ENCODE measurements at places on chromosomes 11 and 22.

- no peaks in the 10 kb centered on the region for H3K36me3 ChIP-seq
- H3K4me3 ChIP-seq = no peak overlapping the region
- H3K4me1 ChIP-seq = no peaks in the 10 kb centered on the region
Observed at GRCh38 chr11:8375460-8375859, 111.8 kb upstream of the LMO1 start.

GRCh38 chr11:26827567-26828081 lies 105.8 kb upstream of the SLC5A12 start:
- H3K36me3 ChIP-seq = no peaks in the 10 kb centered on the region
- no peak overlapping the region for H3K27ac ChIP-seq
- no peaks in the 10 kb centered on the region for H3K4me1 ChIP-seq
- no peak overlapping the region for H3K4me3 ChIP-seq
- no peak for DNase-seq
- no peaks in the 10 kb centered on the region for H3K27me3 ChIP-seq

DNA sequence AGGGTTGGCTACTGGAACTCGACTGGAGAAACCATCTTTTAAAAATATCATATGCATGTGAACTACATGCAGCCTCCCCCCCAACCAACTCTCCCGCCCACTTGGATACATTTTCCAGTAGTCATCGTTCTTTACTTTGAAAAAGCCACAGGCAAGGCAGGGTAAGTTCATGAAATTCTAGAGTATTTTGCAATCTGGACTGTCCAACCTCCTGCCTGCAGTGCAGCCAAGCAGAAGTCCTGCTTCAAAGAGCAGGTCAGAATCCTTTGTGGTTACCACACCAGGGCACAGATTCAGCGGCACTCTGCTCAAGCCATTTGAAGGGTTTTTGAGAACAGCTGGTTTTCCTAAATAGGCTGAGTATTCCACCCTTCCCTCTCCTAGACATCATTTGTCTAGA lies 12.1 kb downstream of the ELF5 start:
- no peak overlapping the region for H3K4me3 ChIP-seq
- H3K27me3 ChIP-seq = peaks cover 16% of the 10 kb centered on the region
- no peaks in the 10 kb centered on the region for H3K4me1 ChIP-seq

GRCh38 chr11:76639621-76640020 lies 30.9 kb downstream of the LRRC32 start:
- H3K27ac ChIP-seq = no peak overlapping the region
- H3K27me3 ChIP-seq = no peaks in the 10 kb centered on the region

DNA sequence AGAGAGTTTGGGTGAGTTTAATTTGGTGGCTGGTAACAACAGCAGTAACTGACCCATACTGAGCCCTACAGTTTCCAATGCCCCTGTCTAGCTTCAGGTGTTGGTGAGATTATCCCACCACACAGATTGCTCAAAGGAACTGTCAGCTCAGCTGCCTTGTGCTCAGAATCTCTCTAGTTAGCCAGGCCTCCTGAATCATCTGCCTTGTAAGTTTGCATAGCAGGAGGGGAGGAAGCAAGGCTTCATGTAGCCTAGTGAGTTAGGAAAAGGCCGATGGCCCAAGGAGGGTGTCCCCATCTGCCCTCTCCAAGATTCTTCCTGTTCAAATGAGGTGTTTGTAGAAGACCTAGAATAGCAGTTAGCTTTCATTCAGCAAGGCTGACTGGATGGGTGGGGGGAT lies 74.3 kb downstream of the MICAL2 start:
- H3K36me3 ChIP-seq = no peaks in the 10 kb centered on the region
- peaks cover 87% of the 10 kb centered on the region for H3K4me1 ChIP-seq
- peak overlapping the region; percentile 78 for H3K27ac ChIP-seq

DNA sequence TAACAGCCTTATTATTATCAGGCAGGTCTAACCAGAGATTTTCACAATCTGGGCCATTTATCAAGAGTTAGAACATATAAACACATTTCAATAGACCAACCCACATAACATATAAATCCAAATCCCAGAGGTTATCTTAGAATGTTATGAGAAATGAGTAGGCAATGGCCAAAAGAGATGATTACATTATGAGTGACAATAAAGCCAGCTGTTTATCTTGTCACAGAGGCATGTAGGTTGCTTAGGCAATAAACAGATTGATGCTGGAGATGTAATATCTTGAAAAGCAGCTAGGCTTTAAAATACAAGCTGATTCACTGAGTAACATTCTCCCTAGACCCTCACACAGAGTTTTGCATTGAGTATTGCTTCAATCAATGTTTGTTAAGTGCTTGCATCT lies 148.5 kb upstream of the SESN3 start:
- no peak overlapping the region for H3K4me3 ChIP-seq
- H3K4me1 ChIP-seq = no peaks in the 10 kb centered on the region
- no peaks in the 10 kb centered on the region for H3K36me3 ChIP-seq
- no peak overlapping the region for H3K27ac ChIP-seq

- no peak overlapping the region for H3K4me3 ChIP-seq
- no peaks in the 10 kb centered on the region for H3K36me3 ChIP-seq
- peak; percentile 64 for DNase-seq
- H3K27me3 ChIP-seq = no peaks in the 10 kb centered on the region
Observed at GRCh38 chr11:61908730-61909316, 8.5 kb downstream of the RAB3IL1 start.

- H3K4me1 ChIP-seq = peaks cover 7% of the 10 kb centered on the region
- H3K4me3 ChIP-seq = no peak overlapping the region
- DNase-seq = no peak
- no peak overlapping the region for H3K27ac ChIP-seq
Observed at GRCh38 chr11:34203377-34203871, 98.0 kb downstream of the NAT10 start.

GRCh38 chr11:133339495-133340140 lies 192.7 kb downstream of the OPCML start:
- no peak overlapping the region for H3K4me3 ChIP-seq
- no peak for DNase-seq
- H3K27me3 ChIP-seq = no peaks in the 10 kb centered on the region
- H3K27ac ChIP-seq = no peak overlapping the region

- DNase-seq = no peak
- H3K36me3 ChIP-seq = no peaks in the 10 kb centered on the region
- peak overlapping the region; percentile 56 for H3K27ac ChIP-seq
- H3K27me3 ChIP-seq = peaks cover 18% of the 10 kb centered on the region
- no peak overlapping the region for H3K4me3 ChIP-seq
- H3K4me1 ChIP-seq = no peaks in the 10 kb centered on the region
Observed at GRCh38 chr11:61516191-61516590, 7.6 kb downstream of the LRRC10B start.

DNA sequence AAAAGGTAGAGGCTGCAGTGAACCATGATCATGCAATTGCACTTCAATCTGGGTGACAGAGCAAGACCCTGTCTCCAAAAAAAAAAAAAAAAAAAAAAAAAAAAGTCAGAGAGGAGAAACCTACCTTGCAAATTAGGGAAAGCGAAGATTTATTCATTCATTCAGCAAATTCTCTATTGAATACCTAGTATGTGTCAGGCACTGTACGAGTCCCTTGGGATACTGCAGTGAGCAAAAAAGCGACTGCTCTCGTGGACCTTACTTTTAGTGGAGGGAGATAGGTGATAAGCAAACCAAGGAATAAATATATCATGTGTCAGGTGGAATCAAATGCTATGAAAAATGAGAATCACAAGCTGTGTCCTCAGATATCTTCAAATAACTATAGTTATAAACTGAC lies 101.3 kb downstream of the STIM1 start:
- H3K36me3 ChIP-seq = no peaks in the 10 kb centered on the region
- no peak overlapping the region for H3K27ac ChIP-seq
- H3K27me3 ChIP-seq = no peaks in the 10 kb centered on the region
- H3K4me3 ChIP-seq = no peak overlapping the region
- peaks cover 24% of the 10 kb centered on the region for H3K4me1 ChIP-seq
- no peak for DNase-seq

- H3K4me1 ChIP-seq = peaks cover 46% of the 10 kb centered on the region
- H3K36me3 ChIP-seq = no peaks in the 10 kb centered on the region
- no peaks in the 10 kb centered on the region for H3K27me3 ChIP-seq
- H3K27ac ChIP-seq = no peak overlapping the region
- H3K4me3 ChIP-seq = no peak overlapping the region
Observed at GRCh38 chr11:64890522-64890939, 12.1 kb upstream of the EHD1 start.

DNA sequence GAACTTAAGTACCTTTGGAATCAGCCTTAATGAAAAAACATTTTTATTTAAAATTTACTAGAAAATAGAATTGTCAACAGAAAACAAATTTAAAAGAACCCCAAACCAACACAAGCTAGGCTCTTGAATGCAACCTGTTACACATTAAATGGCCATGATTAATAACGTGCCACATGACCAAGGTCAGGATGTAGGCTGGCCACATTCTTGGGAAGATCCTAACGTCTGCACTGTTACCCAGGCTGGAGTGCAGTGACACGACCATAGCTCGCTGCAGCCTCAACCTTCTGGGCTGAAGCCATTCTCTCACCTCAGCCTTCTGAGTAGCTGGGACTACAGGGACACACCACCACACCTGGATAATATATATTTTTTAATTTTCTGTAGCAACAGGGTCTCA lies 126.4 kb upstream of the APOA1 start:
- no peak overlapping the region for H3K4me3 ChIP-seq
- H3K36me3 ChIP-seq = no peaks in the 10 kb centered on the region
- H3K27ac ChIP-seq = no peak overlapping the region
- no peak for DNase-seq
